ENCODE measurements at places on chromosomes 6 and 20.
A peak's percentile ranks its signal among the peaks of the same experiment; 100 is the strongest.

DNA sequence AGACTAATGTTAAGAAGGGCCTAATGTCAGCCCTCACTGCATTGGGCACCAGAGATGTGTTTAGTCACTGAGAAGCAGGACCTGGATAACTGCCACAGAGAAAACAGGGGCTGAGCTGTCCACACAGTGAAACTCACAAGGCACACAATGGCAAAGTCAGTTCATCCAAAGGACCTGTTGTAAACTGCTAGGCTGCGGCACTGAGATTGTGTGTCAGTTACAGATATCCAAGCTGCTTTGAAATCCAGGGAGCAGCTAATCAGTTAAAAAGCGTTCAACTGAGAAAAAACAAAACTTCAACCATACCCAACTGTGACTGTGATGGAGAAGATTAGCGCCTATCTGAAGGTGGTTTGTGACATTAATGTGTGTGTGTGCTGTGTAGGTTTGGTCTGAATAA, 27.8 kb upstream of the TMEM14A start:
- DNase-seq, result no peak

- no peak for DNase-seq
Measured at GRCh38 chr20:9457136-9457535, 57.3 kb upstream of the LAMP5 start.

GRCh38 chr20:20664795-20665589, 47.5 kb downstream of the RALGAPA2 start:
- no peak for DNase-seq

- DNase-seq, result no peak
Measured at GRCh38 chr6:170464524-170464979, 88.6 kb downstream of the PSMB1 start.

DNA sequence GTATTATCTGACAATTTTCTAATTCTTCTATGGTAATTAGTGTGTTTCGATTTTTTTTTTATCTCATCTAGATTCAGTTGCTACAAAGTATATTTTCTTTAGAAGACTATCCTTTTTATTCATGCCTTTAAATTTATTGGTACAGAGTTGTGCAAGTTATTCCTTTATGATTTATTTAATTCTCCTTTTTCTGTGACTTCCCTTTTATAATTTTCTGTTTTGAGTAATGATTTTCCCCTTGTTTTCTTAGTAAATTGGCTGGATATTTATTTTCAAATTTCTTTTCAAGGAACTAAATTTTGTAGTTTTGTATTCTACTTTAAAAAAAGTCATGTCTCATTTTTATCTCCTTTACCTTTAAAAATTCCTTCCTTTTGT, 2.4 kb upstream of the IL22RA2 start:
- DNase-seq, result no peak

- DNase-seq, result no peak
Measured at GRCh38 chr20:2833761-2834160, 6.7 kb downstream of the PCED1A start.

DNA sequence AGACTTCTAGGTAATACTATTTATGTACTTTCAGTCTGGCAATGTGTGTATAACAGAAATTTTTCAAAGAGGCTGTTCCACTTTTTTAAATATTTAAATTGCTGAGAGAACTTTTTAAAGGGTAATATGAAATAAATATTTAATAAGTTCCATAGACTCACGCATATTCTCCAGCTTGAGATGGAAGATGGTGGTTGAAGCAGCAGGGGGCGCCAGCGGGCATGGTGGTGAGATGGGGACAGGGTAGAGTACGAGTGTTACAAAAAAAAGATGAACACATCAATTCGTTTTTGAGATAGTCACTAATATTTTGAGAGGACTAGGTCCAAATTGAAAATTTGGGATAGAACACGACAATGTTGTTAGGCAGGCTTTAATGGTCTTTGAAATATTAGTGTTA, 68.4 kb downstream of the RSPO3 start:
- no peak for DNase-seq

DNA sequence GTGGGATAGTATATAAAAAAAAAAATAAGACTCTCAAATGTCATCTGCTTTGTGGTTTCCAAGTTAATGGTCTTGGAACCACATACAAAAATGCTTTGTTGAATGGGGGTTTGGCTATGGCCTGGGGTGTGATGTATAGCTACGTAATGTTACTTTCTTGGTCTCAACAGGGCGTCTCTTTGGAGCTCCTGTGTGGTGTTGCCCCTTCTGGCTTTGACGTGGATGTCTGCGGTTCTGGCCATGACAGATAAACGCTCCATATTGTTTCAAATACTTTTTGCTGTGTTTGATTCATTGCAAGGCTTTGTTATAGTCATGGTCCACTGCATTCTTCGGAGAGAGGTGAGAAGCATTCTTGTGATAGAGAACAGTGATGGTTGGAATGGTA, 457.7 kb downstream of the LMBRD1 start:
- no peak for DNase-seq

- peak; percentile 14 for DNase-seq
Measured at GRCh38 chr6:118588626-118589025, 40.5 kb downstream of the PLN start.

DNA sequence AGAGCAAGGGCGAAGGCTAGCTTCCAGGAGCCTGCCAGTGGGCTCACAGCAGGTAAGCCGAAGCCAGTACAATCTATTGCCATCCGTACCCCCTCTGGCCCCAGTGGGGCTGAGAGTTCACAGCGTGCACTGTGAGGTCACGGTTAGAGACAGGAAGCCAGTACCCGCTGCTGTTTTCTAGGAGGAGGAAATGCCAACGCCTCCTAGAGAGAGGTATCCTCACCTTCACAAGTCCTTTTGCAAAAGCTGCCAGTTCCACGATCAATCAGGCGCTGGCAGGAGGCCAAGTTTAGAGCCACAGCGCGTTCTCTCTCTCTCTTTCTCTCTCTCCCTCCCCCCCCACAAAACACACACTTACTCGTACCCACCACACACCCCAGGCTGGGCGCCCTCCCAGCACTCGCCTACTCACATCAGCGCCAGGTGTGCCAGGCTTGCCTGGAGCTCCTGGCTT, 22.5 kb downstream of the COL9A1 start:
- no peak for DNase-seq

GRCh38 chr20:23142162-23143050, 56.3 kb upstream of the CD93 start:
- DNase-seq, result no peak

DNA sequence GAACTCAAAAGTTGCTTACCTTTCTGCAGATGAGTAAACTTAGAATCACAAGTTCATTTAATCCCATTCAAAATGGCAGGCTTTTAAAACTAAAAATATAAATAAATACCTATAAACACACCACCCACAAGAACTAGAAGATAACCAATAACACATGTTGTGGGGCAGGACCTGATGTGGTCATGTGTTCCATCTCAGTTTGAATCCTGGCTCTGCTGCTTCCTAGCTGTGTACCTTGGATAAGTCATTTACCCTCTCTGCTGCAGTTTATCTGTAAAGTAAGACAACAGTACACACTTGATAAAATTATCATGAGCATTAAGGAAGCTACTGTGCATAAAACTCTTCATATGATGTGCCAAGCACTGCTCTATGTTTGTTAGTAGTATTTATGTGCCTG, 22.0 kb downstream of the TRIM27 start:
- no peak for DNase-seq

- no peak for DNase-seq
Measured at GRCh38 chr6:157054531-157054979, 268.8 kb downstream of the TMEM242 start.

GRCh38 chr6:884570-884969, 191.6 kb upstream of the EXOC2 start:
- no peak for DNase-seq

DNA sequence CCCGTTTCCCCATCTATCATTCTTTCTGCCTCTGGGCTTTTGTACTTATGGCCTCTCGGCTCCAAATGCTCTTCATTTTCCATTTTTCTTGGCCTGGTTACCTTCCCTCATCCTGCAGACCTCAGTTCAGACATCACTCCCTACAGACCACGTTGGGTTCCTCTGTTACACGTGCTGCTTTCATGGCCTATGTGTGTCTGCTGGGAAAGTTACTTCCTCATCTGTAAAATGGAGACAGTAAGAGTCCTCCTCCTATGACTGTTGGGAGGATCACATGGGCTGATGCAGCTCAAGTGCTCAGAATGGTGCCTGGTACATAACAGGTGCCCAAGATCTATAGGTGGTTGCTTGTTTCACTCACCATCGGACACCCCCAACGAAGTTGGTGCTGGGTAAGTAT, 13.5 kb downstream of the KCNK17 start:
- DNase-seq, result no peak

DNA sequence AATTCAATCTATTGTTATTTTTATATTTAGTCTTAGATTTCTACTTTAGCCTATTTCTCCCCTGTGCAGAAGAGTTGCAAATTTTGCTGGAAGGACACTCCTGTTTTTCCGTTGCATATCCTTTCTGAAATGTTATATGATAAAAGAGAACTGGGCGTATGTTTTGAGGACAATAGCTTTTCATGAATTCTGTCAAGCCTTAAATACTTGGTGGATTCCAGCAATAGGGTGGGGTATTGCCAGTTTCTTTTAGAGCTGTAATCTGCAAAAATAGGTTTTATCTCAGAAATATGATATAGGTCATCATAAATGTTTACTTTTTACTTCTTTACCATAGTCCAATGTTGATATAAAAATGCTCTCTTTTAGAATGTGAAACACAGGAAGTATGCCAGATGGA, 42.0 kb downstream of the VTA1 start:
- no peak for DNase-seq

- no peak for DNase-seq
Measured at GRCh38 chr20:1820138-1821079, 74.8 kb upstream of the SIRPA start.

DNA sequence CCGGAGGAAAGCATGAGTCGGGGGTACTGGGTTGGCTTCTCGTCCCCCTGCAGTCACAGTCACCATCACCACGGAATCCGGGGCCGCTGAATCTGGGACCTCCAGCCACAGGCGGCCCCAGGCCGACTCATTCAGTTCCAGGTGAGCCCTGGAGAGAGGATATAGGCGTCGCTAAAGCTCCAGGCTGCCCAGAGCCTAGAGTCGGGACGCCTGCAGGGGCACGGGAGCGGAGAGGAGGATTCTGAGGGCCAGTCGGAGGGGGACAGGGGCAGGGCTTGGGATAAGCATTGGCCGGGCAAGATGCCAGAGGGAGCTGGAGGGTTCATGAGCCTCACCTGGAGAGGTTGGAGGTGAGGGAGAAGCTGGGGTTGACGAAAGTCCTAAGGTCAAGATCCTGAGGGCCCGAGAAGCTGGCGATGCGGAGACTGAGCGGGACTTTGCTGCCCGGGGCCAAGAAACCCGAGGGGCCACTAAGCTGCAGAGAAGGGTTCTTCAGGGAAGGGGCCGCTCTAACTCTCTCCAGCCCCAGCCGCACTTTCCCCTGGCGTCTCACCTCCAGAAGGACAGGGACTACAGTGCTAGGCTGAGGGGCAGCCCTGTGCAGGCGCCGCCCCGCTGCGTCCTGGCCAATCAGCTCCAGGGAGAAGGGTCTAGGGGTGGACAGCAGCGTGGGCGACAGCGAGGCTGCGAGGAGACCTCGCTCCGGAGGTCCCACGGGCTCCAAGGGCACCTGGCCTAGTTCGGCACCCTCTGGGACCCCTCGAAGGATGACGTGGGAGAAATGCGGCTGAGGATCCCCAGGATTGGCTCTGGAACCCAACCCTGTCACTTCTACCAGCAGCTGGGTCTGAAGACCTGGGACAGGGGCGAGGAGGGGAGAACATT, 3.7 kb downstream of the SAPCD1 start:
- no peak for DNase-seq

GRCh38 chr6:27650620-27651370, 177.9 kb upstream of the ZNF184 start:
- DNase-seq, result peak; percentile 72

- no peak for DNase-seq
Measured at GRCh38 chr6:91626911-91627310, 1040.0 kb upstream of the MAP3K7 start.

GRCh38 chr6:54002116-54002515, 109.1 kb upstream of the MLIP start:
- peak; percentile 45 for DNase-seq

DNA sequence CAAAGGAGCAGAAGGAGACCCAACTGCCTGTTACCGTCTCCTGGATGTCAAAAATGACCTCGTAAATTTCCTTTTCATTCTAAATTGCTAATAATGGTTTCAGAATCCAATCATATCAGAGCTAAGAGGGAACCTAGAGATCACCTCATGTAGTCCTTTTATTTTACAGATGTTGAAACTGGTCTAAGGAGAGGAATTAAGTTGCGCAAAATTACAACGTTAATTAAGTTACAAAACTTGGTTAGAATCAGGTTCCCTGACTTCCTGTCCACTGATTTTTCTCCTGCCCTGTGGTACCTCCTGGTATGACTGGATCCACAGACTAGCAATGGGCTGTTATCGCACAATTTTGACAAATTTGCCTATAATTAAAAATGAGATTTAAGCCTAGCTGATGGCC, 9.0 kb upstream of the STK38 start:
- DNase-seq, result no peak

- DNase-seq, result no peak
Measured at GRCh38 chr20:25484224-25484846, 76.9 kb downstream of the GINS1 start.

- DNase-seq, result no peak
Measured at GRCh38 chr6:5786321-5786968, 220.3 kb downstream of the NRN1 start.

- no peak for DNase-seq
Measured at GRCh38 chr6:101935732-101936131, 542.2 kb downstream of the GRIK2 start.

- no peak for DNase-seq
Measured at GRCh38 chr20:63640086-63640485, 13.1 kb downstream of the STMN3 start.

- no peak for DNase-seq
Measured at GRCh38 chr6:100473182-100473581, 8.5 kb upstream of the SIM1 start.

DNA sequence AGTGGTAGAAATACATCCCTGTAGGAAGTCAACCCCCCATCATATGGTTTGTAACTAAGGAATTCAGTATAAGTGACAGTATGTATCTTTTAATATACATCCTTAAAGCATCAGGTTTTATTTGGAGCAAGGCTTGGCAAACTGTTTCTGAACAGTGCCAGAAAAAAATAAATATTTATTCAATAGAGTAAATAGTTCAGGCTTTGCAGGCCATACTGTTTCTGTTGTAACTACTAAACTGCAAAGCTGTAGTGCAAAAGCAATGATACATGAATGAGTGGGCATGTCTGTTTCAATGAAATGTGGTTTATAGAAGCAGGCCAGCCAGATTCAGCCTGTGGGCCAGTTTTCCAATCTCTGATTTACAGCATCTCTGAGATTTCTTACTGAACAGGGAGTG, 977 bp downstream of the MEI4 start:
- no peak for DNase-seq

DNA sequence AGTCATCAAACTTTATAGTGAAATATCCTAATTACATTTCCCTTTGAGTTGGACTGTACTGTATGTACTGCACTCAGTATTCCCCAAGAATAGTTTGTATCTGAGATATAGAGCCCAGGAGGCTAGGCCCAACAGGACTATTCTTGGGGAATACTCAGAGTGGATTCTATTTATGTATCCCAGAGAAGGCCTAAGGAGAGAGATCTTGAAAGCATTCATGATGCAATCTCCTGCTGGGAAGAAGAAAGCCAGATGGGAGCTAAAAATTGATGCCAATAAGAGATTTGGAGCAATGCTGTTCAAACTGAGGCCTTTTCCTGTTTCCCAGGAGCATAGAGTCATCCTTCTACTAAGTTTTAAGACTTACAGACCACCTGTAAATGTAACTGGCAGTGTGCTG, 452.1 kb upstream of the PLCB4 start:
- DNase-seq, result no peak

GRCh38 chr20:17610566-17611289, 40.9 kb downstream of the DSTN start:
- DNase-seq, result no peak

GRCh38 chr6:169220068-169220964, 33.3 kb downstream of the THBS2 start:
- DNase-seq, result no peak

- DNase-seq, result no peak
Measured at GRCh38 chr20:23178806-23179205, 92.7 kb upstream of the CD93 start.

Data from NCI-H226 (cell line).